ENCODE measurements at places on chromosomes 3 and 15.

DNA sequence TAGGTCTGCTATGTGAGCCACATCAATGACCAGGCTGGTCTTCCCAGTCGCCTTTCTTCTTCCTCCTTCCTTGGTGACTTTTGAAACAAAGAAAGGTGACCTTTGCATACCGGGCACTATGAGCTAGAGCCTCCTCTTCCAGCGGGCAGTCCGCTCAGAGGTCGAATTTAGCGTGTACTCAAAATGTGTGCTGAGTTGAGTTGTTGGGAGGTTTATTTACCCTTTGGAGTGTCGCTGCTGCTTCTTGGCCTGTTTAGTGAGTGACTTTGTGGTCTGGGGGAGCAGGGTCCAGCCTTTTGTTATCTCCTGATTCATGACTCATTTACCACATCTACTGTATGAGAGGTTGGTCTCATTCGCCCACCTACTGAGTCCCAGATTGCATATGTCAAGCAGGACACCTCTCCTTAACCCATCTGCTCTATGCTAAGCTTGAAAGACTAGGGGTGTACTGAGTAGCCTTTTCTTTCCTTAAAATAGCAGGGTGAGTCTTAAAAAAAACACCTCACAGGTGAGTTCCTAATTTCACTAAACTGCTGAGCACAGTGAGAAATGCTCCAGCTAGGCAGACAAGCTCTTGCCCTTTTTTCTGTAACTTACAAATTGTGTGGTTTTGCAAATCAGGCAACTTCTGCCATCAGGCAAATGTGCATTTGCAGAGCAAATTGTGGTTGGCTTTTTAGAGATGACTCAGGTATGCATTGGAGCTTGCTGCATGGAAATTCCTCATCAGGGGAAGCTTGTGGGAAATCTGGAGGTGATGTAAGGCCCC, 3.2 kb upstream of the SIAH2 start:
- no peak overlapping the region for H3K4me3 ChIP-seq
- no peak overlapping the region for H3K27ac ChIP-seq
- H3K36me3 ChIP-seq, result no peaks in the 10 kb centered on the region
- DNase-seq, result peak; percentile 48

GRCh38 chr15:69920221-69920620, 177.5 kb downstream of the TLE3 start:
- peaks cover 34% of the 10 kb centered on the region for H3K27me3 ChIP-seq
- DNase-seq, result no peak
- H3K4me1 ChIP-seq, result no peaks in the 10 kb centered on the region
- H3K27ac ChIP-seq, result no peak overlapping the region
- peaks cover 12% of the 10 kb centered on the region for H3K36me3 ChIP-seq

DNA sequence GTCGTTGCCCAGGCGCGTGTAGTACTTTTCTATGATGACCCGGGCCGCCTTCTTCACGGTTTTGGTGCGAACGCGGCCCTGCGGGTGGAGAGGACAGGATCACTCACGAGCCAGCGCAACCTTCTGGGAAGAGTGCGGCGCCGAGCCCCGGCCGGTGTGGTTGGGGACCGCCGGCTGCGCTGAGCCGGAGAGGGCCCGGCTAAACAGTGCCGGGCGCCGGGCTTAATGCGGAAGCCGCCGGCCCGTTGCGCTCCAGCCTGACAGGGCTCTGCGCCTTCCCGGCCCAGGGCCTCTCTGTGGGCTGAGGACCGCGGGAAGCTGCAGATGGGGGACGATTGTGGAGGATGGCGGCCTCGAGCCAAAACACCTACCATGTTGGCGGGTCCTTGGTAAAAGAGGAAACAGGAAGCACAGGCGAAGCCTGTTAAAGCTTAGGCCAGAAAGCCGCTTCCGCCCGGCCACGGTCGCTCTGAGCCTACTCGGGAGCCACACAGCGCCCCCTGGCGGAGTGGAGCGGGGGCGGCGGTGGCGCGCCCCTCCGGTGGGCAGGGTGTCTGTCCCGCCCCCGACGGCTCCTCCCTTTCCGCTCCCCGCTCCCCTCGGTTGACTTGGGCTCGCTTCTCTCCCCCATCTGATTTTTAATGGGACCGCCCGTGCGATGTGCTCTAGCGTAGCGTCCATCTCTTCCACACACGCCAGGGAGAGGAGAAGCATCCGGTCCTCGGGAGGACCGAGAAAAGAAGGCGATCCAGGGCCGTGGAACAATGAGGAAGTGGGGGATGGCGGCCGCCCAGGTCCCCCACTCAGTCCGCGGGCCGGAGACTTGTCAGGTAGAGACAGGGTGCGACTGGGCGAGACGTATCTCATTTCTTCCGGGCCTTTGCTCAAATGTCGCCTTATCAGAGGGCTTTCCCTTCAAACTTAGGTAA, at the start of gene RPS17:
RPS17 (minus strand) TSS at position 403 of the 929 bp plus-strand sequence; CDS start at position 374, 29 bp downstream.
- H3K36me3 ChIP-seq, result peaks cover 52% of the 10 kb centered on the region
- H3K4me1 ChIP-seq, result peaks cover 49% of the 10 kb centered on the region
- peak; percentile 92 for DNase-seq
- H3K27me3 ChIP-seq, result peaks cover 13% of the 10 kb centered on the region
- H3K4me3 ChIP-seq, result peak within 1 kb of the TSS; percentile 100

GRCh38 chr3:122014741-122015140, 7.3 kb downstream of the ILDR1 start:
- H3K36me3 ChIP-seq, result no peaks in the 10 kb centered on the region
- DNase-seq, result no peak
- H3K27ac ChIP-seq, result no peak overlapping the region
- H3K4me1 ChIP-seq, result no peaks in the 10 kb centered on the region

- H3K4me3 ChIP-seq, result no peak overlapping the region
- peaks cover 6% of the 10 kb centered on the region for H3K27me3 ChIP-seq
- H3K4me1 ChIP-seq, result no peaks in the 10 kb centered on the region
- H3K27ac ChIP-seq, result no peak overlapping the region
- peak; percentile 7 for DNase-seq
Observed at GRCh38 chr3:141769221-141769894, 6.2 kb downstream of the GRK7 start.

DNA sequence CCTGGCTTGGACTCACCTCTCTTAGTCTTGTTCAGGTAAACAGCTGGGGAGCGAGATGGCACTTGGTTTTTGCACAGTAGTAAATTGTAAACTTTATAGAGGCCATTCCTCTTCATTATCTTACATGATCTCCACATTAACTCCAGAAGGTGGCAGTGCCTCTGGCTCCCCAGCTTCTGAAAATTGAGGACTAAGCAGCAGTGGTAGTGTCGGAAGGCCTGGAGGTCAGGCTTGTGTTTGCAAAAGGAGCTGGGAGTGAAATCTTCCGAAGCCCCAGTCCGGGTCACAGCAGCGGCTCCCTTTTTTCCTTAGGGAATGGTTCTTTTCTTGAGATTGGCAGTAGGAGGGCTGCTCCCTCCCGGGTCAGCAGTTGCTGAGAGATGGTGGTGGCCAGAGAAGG, 85.7 kb downstream of the FNDC3B start:
- H3K4me3 ChIP-seq, result peak overlapping the region; percentile 71
- H3K4me1 ChIP-seq, result peaks cover 77% of the 10 kb centered on the region

DNA sequence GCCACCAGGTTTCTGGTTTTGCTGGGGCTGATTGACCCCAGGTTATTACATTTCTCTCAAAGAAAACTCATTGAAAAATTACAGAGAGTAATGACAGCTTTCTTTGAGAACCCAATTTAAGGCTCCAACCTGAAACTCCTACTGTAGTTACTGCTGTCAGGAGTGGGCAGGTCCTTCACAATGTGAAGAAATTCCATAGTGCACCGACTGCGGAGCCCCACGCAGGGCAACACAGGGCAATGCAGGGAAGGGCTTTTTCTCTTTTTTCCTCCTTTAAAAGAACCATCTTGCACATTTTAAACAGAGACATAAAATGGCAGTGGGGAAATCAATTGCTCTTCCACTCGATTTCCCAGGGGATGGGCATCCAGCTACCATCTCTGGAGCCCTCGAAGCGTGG, 74.3 kb downstream of the NUP210 start:
- H3K4me1 ChIP-seq, result peaks cover 8% of the 10 kb centered on the region
- peaks cover 47% of the 10 kb centered on the region for H3K27me3 ChIP-seq
- no peak for DNase-seq

- H3K4me3 ChIP-seq, result no peak overlapping the region
- H3K36me3 ChIP-seq, result no peaks in the 10 kb centered on the region
- H3K4me1 ChIP-seq, result no peaks in the 10 kb centered on the region
- no peaks in the 10 kb centered on the region for H3K27me3 ChIP-seq
- no peak for DNase-seq
- H3K27ac ChIP-seq, result no peak overlapping the region
Observed at GRCh38 chr15:85925649-85926237, 131.0 kb upstream of the KLHL25 start.

DNA sequence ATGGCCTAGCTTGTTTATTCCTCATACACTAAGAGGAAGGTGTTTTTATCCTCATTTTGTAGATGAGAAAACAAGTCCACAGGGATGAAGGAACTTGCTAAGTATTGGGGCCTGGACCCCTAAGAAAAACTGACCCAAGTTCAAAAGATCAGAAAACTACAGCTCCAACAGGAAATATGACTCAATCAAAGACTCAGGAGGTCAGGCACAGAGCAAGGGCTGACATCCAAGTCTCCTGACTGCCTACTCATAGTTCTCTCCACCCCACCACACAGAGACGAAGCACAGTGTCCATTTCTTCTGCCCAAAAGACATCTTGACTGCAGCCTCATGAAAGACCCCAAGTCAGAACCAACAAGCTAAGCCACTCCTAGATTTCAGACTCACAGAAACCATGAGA, 26.9 kb upstream of the TPM1 start:
- peak overlapping the region; percentile 3 for H3K4me3 ChIP-seq
- peak overlapping the region; percentile 86 for H3K27ac ChIP-seq
- no peaks in the 10 kb centered on the region for H3K27me3 ChIP-seq
- H3K4me1 ChIP-seq, result peaks cover 73% of the 10 kb centered on the region

- peak; percentile 70 for DNase-seq
- H3K27me3 ChIP-seq, result no peaks in the 10 kb centered on the region
- no peak overlapping the region for H3K4me3 ChIP-seq
- H3K36me3 ChIP-seq, result no peaks in the 10 kb centered on the region
- H3K4me1 ChIP-seq, result peaks cover 24% of the 10 kb centered on the region
Observed at GRCh38 chr15:56871185-56871584, 47.3 kb upstream of the TCF12 start.

GRCh38 chr3:55516392-55517030, 29.4 kb upstream of the WNT5A start:
- H3K4me1 ChIP-seq, result peaks cover 50% of the 10 kb centered on the region
- H3K27ac ChIP-seq, result no peak overlapping the region
- no peak overlapping the region for H3K4me3 ChIP-seq
- DNase-seq, result no peak
- H3K36me3 ChIP-seq, result no peaks in the 10 kb centered on the region

GRCh38 chr3:122581622-122582021, 4.2 kb downstream of the PARP15 start:
- DNase-seq, result no peak
- H3K4me1 ChIP-seq, result no peaks in the 10 kb centered on the region
- H3K27me3 ChIP-seq, result peaks cover 7% of the 10 kb centered on the region
- no peak overlapping the region for H3K4me3 ChIP-seq
- no peak overlapping the region for H3K27ac ChIP-seq

GRCh38 chr3:119469418-119470189, 841 bp downstream of the POGLUT1 start:
- DNase-seq, result peak; percentile 29
- H3K27me3 ChIP-seq, result peaks cover 3% of the 10 kb centered on the region
- H3K4me3 ChIP-seq, result peak overlapping the region; percentile 97
- H3K27ac ChIP-seq, result peak overlapping the region; percentile 76
- H3K36me3 ChIP-seq, result 0 out of 2 replicates have a peak, but pooled peaks cover 8% of the 10 kb centered on the region

GRCh38 chr3:105413343-105413887, 46.7 kb downstream of the ALCAM start:
- peaks cover 76% of the 10 kb centered on the region for H3K4me1 ChIP-seq
- H3K36me3 ChIP-seq, result peaks cover 6% of the 10 kb centered on the region
- no peak overlapping the region for H3K27ac ChIP-seq
- no peak for DNase-seq
- H3K4me3 ChIP-seq, result no peak overlapping the region
- H3K27me3 ChIP-seq, result peaks cover 2% of the 10 kb centered on the region

DNA sequence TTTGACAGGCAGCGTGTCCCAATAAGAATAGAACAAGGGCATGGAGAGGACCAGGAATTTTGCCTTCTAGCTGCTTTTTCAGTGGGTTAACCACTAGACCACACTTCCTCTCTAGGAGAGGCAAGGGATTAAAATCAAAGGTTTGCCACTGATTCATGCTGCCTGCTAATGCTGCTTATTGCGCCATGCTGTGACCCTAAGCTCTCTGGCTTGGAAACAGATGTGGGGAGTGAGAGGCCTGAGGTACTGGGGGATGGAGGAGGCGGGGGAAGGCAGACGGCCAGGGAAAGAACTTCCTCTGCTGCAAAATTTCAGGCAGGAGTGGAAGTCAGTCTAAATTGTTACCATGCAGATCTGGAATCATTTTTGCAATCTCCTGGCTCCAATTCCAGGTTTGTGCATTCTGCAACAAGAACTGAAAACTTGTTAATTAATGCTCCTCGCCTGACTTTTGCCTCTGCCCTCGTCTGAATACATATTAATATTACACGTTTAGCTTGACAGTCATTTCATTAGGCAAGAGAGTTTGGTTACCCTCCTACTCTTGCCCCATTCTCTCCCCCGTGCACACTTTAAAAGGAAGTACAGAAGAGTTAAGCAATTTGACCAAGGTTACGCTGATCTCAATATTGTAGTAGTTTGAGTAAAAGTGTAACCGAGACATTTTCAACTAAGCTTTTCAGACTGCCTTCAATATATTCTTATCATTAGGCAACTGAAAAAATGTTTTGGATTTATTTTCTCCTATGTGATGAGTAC, 121.7 kb upstream of the SPRED1 start:
- H3K27me3 ChIP-seq, result no peaks in the 10 kb centered on the region
- H3K36me3 ChIP-seq, result no peaks in the 10 kb centered on the region
- peak; percentile 96 for DNase-seq
- peak overlapping the region; percentile 96 for H3K27ac ChIP-seq
- H3K4me3 ChIP-seq, result peak overlapping the region; percentile 90

DNA sequence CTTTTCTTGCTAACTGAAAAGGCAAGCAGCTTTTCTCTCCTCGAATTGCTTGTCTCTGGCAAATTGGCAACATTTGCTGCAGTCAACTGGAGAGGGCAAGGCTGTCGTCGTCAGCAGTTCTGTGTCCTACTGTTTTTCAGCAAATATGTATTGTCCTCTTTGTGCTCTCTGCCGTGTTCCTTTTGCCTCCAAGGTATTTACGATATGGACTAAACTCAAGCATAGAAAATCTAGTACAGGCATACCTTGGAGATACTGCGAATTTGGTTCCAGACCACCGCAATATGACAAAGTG, 558 bp upstream of the SLC30A4 start:
- H3K27ac ChIP-seq, result peak overlapping the region; percentile 71
- DNase-seq, result peak; percentile 9
- peaks cover 3% of the 10 kb centered on the region for H3K27me3 ChIP-seq
- peaks cover 33% of the 10 kb centered on the region for H3K4me1 ChIP-seq
